ENCODE measurements at places on chromosomes 11 and 22.

- DNase-seq = no peak
These were observed 25.8 kb downstream of the LAYN start for GRCh38 chr11:111566324-111566723.

GRCh38 chr11:118522571-118523072 is 4.7 kb upstream of the TTC36 start:
- DNase-seq = no peak

GRCh38 chr11:121592708-121593107 is 139.9 kb upstream of the SORL1-AS1 start:
- no peak for DNase-seq

- DNase-seq = no peak
These were observed 120.9 kb downstream of the FEZ1 start for GRCh38 chr11:125375146-125375545.

- no peak for DNase-seq
These were observed 46.6 kb downstream of the KCNC1 start for GRCh38 chr11:17781221-17781620.

GRCh38 chr22:21933910-21934309 is 18.7 kb downstream of the PPM1F start:
- no peak for DNase-seq

DNA sequence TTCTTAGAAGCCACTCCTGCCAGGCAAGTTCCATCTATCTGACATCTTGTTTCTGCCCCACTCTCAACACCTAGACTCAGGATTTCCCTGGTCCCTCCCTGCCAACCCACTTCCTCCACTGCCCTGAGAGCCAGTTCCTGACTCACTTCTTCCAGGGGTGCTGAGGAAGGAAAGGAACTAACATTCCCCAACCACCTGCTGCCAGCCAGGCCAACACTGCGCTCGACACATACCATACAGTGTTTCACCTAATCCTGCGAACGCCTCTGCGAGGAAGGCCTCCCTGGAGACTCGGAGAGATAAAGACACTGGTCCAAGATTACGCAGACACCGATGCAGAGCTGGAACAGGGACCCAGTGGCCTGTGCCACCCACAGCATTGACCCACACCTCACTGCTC is 40.2 kb downstream of the MICAL3 start:
- no peak for DNase-seq

- no peak for DNase-seq
These were observed 79.3 kb downstream of the MICAL2 start for GRCh38 chr11:12189543-12190235.

- no peak for DNase-seq
These were observed 419 bp downstream of the ANKRD49 start for GRCh38 chr11:94494126-94494680.

GRCh38 chr22:22536916-22537315 is 16.8 kb upstream of the ZNF280A start:
- DNase-seq = no peak

DNA sequence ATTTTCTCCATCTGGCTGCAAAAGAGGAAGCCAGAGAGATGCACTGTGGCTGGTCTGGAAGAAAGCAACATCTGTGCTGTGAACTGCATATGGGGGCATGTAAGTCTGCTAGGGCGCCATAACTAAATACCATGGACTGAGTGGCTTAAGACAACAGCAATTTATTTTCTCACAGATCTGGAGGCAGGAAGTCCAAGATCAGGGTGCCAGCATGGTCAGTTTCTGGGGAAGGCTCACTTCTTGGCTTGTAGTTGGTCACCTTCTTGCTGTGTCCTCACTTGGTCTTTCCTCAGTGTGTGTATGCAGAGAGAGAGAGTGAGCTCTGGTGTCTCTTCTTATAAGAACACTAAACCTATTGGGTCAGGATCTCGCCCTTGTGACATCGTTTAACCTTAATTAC is 34.9 kb upstream of the POLD3 start:
- no peak for DNase-seq

DNA sequence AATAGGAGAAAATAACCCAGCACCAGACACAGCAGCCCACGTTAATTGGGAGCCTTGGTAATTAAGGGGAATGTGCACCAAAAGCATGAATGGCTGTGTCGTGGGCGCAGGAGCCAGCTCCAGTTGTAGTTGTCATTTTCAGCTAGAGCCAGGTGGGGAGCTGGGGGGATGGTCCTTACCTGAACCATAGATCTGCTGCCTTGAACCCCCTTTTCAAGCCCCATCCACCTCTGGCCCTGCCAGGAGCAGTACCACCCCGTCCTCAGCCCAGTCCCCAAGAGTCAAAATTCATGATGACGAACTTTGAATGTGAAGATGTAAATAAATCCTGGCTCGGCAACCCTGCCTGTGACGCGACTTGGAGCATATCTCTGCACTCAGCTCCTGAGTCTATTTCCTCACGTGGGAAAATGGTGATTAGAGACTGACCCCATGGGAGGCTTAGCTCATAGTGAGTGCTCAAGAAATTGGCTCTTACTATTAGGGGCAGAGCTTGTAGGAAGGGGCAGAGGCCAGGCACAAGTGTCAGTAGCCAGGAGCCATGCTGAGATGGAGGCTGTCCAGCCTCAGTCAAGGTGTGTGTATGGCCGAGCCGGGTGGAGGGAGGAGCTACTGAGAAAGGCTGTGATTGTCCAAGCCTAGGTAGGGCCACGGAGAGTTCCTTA is 794 bp upstream of the FXYD6 start:
- no peak for DNase-seq

DNA sequence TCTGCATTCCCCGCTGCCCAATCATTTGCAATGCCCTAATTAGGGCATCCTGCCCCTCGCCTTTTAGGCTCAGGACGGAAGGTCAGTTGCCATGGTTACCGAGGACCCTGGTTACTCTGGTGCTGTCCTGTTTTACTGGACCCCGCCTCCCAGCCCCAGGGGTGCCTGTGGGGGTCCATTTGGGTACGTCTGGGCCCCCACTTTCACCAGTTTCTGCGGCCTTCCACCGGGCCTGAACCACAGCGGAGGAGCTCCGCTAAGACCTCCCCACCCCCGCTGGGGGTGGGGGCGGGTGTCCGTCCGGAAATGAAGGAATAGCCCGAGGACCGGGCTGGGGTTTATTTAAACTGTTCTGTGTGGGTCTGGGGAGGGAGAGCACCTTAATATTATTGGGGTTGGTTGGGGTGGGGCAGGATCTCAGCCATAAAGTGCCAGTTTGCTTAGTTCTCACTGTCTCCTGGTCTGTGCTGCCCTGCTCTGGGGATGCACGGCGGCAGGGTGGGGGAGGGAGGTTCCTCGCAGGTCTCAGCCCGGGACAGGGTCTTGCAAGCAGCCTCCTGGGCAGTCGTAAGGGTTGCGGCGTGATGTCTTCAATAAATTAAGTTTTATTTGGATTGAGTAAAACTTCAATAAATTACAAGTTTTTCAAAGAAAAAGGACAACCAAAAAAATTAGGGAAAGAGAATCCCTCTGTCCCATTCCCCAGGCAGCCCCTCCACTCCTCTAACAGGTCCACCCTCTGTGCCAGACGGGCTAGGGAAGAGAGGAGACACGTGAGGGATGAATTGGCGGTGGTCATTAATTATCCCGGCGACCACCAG is 5.3 kb downstream of the PHOX2A start:
- no peak for DNase-seq

GRCh38 chr11:100709233-100709957 is 22.3 kb downstream of the ARHGAP42 start:
- DNase-seq = no peak

GRCh38 chr22:25482091-25482760 is 82.2 kb upstream of the GRK3 start:
- no peak for DNase-seq

DNA sequence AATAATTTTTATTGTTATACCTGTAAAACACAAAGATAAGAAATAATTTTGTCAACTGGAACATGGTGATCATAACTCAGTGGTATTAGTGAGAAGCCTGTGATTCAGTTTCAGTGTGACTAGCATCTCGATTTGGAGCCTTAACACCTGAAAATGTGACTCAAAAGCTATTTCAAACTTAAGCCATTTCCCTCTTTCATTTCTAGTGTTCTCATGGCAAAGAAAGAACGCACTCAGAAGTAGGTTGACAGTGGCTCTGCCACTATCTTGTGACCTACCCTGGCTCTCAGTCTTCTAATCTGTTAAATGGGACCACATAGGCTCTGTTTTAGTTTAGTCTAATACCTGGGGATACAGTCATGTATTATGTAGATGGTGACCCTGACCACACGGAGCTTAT is 62.7 kb downstream of the ISX start:
- DNase-seq = no peak

GRCh38 chr11:79321263-79321662 is 119.6 kb downstream of the TENM4 start:
- no peak for DNase-seq

DNA sequence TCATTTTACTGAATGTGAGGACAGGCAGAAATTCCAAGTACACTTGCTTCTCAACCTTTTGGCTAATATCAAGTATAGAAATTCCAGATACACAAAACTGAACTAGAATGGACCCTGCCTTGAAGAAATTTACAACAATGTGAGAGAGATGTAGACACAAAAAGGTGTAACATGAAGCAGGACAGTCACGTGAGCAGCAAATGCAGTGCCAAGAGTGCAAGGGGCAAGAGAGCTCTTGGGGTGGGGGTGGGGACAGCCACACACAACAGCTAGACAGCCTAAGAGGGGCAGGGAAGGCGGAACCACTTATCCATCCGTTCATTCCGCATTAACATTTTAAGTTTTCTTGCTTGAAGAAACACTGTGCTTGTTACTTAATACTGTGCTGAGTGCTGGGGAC is 28.9 kb downstream of the PLEKHA7 start:
- no peak for DNase-seq

GRCh38 chr22:46008291-46008690 is 31.3 kb upstream of the WNT7B start:
- DNase-seq = no peak

DNA sequence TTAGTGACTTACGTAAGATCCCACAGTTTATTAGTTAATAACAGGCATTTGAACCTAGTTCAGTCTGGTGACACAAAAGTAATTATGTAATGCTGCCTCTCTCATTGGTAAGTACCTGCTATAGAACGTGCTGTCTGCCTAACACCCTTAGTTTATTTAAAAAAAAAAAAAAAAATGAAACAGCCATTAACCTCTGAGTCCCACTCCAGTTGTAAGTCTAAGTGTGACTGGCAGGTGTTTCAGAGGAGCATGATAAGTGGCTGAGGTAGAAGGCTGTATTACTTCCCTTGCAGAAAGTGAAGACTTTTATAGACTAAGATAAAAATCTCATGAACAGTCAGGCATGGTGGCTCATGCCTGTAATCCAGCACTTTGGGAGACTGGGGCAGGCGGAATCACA is 140.5 kb downstream of the TRIM44 start:
- no peak for DNase-seq

DNA sequence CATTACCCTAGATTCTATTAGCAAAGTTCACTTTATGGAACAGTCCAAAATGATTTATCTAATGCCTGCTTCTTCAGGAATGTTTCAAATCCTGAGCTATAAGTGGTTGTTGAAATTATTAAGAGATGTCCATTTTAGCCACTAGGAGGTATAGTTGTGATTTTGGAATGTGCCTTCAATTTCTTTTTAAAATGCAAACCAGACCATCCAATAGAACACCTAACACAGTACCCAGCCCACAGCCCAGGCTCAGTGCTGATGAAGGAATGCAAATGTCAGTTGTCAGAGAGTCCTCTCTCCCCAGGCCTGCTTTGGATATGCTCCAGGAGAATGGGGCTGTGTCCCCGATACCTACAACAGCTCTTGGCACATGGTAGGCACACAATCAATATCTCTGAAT is 85.8 kb upstream of the E2F8 start:
- DNase-seq = no peak

DNA sequence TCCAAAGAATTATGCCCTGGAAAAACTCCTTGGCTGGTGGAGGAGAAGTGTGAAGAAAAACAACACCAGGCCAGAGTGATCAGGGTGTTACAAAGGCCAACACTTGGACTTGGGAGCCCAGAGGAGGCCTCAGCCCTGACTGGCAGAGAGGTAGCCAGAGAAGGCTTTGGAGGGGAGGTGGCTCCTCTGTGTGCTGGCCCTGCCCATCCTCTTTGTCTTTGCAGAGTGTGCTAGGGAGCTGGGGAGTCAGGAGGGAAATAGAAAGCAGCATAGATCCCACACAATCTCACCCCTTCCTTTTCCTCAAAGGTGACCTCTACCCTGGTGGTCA is 12.0 kb upstream of the P2RY6 start:
- DNase-seq = no peak

- DNase-seq = no peak
These were observed 16.6 kb downstream of the CAPRIN1 start for GRCh38 chr11:34068111-34068510.

- DNase-seq = no peak
These were observed 433.9 kb downstream of the TBC1D22A start for GRCh38 chr22:47196166-47196849.

DNA sequence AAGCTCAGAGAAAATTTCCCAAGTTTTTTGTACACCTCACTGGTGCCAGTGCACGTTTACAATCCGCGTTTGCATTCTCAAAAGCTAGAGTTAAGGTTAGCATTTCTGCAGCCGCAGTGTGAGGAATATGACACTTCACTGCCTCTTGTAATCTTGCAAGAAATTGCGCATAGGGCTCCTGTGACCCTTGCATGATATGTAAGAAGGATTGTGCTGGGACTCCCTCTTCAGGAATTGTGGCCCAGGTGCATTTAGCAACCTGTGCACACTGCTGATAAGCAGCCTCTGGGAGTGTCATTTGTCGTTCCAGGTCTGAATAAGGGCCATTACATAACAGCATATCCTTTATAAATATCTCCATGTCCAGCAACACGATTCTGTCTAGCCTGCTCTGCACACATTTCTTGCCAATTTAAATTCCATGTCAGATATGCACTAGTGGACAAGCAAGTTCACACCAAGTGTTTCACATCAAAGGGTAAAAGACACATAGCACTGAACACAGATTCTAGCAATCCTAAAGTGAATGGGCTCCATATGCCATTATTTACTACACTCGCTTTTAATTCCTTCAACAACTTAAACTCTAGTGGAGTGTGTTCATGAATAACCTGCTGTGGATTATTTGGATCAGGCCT is 69.2 kb upstream of the INCENP start:
- peak; percentile 9 for DNase-seq

- DNase-seq = no peak
These were observed 62.0 kb downstream of the YAP1 start for GRCh38 chr11:102172127-102172848.

DNA sequence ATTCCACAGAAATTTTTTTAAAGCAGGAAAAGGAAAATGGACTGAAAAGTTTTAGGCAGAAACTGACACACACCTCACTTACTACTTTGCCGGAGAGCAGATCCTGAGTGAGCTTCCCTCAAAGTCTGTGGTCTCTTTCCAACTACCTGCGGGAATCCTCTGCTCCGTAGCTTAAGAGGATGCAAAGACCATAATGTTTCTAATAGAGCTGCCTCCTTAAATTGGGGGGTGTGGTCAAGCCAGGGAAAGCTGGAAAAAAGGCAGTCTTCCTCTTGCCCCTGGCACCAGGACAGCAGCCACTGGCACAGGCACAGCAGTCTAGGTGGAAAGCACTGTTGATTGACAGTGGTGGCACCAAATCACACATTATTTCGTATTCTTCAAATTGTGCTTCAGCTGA is at the start of gene ETS1:
TSS of gene ETS1 (minus strand) at position 144 of the 400 bp plus-strand sequence. CDS start 14,428 bp downstream, outside the sequence.
- no peak for DNase-seq

GRCh38 chr22:24474649-24475255 is 20.4 kb upstream of the UPB1 start:
- DNase-seq = no peak

Data from NT2/D1 (cell line).